ENCODE measurements at places on chromosomes 5 and 9.
A peak's percentile ranks its signal among the peaks of the same experiment; 100 is the strongest.

DNA sequence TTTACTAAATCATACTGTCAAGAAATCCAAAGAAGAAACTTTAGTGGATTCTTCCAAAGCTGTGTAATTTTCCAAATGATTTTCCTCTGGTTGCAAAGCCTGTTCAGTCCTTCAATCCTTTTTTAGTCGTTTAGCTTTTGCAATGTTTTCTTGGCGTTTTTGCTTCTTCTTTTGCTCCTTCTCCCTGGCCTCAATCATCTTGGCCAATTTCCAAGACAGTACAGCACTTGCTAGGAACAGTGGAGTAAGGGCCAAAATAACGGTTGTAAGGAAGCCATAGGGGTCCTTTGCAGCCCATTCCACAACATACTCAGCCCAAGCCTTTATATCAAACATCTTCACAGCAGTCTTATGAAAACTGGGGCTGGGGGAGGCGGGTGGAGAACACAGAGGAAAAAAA, 2.4 kb downstream of the SMIM15 start:
- DNase-seq, result no peak

- no peak for DNase-seq
These were observed 25.5 kb downstream of the AGTPBP1 start for GRCh38 chr9:85716031-85716877.

DNA sequence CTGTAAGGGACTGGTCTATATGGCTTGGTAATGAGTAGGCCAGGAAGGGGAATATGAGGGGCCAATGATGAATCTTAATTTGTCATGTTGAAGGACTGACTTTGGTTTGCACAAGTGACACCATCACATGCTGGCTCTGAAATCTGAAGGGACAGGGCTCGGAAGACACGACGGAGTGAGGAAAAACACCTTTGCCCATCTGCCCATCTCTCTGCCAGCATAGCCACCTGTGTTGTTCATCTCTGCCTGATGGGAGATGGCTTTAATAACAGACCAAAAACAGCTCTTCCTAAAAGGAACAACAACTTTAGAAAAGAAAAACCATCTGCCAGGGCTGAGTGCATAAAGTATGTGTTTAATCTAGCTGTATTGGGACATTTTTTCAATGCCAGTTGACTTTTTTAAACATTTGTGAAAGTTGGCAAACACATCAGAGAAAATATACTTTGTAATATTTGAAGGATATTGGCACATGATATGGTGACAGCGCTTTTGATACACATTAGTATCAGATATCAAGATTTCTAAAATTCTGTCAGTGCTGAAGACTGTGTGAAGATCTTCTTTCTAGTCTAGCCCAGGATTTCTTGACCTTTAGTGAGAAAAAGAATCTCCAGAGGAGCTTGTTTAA, 27.1 kb downstream of the ABLIM3 start:
- no peak for DNase-seq

DNA sequence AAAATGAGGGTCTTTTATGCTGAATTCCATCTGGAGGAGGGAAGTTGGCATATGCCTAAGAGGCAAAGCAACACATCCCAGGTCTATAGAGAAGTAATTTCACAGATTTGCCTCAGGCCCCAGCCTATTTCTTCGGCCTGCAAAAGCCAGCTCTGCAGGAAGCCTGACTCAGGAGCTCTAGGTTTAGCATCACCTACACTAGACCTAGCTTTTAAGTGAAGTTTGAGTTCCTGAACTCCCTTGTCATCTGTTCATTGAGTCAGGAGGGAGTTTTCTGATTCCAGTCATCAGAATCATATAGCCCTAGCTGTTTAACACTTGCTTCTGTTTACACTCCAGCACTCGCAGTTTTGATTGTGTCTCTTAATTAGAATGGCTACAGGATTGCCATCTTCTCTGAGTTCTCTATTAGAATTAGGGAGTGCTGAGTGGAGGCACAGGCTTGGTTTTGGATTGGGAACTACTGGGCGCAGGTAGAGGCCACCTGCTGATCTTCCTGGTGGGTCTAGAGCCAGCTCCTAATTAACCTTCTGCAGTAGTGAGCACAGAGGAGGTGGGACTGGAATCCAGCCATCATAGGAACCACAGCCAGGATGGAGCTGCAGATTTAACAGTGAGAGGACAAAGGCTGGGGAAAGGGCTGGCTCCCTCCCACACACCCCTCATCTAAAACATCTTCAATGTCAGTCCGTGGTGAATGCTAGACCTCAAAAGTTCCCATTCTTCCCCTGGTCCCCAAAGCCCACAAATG, 179.5 kb downstream of the TRIO start:
- no peak for DNase-seq

GRCh38 chr9:98538626-98539031, 170.1 kb downstream of the GABBR2 start:
- no peak for DNase-seq

DNA sequence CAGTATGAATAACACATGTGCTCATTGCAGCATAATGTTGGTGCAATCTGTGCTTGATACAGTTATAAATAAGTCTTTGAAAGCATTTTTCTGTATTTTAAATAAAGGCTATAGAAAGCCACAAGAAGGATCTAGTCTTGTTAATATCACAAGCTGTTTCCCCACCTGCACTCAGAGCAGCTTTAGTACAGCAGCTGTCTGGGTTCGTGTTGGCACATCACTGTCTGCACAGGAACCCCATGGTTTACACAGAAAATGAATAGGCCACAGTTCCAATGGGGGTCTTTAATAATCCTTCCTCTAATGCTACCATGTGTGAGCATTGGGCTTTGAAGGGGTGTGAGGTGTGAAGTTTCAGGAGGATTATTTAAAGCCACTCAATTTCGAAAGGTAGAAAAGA, 2269.7 kb downstream of the MAT2B start:
- DNase-seq, result no peak

DNA sequence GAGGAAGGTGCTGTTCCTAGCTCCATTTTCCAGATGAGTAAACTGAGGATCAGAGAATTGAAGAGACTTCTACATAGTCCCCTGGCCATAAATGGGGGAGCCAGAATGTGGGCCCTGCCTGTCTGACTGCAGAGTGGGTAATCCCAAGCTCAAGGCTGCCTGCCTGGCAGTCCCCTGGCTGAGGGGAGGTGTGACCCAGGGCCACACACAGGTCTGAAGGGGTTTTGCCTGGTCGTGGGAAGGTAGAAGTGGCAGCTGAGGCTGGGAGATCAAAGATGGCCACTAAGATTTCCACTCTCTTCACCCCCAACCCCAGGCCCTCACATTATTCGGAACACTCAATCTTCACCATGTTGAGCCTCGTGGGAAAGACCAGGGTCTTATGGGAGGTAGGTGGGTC, 176.3 kb downstream of the MACROH2A1 start:
- no peak for DNase-seq

DNA sequence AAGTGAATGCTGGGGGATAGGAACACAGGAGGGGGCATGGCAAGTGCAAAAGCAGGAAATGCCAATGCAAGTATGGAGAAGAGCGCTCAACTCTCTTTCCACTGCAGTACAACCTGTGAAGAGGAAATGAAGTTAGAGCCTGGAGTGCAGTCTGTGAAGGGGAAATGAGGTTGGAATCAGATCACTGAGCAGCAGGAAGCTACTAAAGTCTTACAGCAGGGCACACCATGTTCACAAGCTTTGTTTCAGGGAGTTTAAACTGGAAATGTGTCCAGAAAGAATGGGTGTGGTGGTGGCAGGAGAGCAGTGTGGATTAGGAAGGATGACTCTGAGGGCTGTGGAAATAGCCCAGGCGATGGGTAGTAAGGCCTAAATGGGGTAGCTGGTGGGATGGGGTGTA, 15.4 kb downstream of the ARHGEF37 start:
- no peak for DNase-seq

DNA sequence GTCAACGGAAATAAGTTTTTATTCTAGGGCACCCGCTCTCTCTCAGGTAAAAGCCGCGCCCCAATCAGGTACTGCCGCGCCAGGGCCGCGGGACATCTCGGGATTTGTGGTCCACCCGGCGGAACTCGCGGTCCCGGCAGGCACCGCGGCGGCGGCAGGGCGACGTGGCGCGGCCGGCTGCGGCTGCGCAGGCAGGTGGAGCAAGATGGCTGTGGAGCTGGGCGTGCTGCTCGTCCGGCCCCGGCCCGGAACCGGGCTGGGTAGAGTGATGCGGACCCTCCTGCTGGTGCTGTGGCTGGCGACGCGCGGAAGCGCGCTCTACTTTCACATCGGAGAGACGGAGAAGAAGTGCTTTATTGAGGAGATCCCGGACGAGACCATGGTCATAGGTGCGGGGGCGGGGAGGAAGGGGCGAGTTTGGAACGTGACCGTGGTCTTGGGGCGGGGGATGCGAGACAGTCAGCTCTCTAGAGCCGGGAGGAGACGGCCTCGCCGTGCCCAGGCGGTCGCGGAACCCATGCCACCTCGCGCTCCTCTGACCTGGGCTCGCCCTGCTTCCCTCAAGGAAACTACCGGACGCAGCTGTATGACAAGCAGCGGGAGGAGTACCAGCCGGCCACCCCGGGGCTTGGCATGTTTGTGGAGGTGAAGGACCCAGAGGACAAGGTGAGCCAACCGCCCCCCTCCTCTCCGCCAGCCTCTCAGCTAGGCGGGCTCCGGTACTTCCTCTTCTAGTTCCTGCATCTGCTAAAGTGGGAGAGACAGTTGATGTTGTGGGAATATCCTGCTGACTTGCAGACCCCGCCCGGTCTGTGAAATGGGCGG, at the start of gene TMED9:
TSS of gene TMED9 (plus strand) at position 194 of the 825 bp plus-strand sequence. CDS start at position 206, 12 bp downstream.
- peak; percentile 54 for DNase-seq

DNA sequence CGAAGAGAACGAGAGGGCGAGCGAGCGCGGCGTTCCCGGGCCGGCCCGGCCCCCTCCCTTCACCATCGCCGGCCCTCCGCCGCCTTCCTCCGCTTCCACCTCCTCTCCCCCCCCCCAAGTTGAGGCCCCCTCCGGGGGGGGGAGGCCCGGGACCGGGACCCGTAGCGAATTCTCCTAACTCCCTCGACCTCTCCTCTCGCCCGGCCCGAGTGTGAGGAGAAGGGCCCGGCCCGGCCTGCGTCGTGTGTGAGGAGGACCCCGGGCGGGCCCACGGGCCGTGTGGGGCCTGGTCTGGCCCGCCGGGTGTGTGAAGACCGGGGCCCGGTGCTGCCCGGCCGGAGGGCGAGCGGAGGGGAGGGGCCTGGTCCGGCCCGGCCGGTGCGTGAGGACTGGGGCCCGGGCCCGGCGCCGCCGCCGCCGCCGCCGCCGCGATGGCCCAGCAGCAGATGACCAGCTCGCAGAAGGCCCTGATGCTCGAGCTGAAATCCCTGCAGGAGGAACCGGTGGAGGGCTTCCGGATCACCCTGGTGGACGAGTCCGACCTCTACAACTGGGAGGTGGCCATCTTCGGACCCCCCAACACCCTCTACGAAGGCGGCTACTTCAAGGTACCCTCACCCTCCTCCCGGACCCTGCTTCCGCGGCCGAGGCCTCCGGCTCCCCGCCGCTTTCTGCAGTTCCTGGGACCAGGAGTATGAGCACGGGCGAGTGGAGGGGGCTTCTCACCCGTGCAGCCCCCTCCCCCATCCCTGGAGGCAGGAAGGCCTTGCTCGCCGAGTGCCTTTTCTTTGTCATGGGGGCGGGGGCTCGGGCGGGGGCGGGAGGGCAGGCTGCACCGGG, 587 bp downstream of the UBE2R2 start:
- DNase-seq, result peak; percentile 26

DNA sequence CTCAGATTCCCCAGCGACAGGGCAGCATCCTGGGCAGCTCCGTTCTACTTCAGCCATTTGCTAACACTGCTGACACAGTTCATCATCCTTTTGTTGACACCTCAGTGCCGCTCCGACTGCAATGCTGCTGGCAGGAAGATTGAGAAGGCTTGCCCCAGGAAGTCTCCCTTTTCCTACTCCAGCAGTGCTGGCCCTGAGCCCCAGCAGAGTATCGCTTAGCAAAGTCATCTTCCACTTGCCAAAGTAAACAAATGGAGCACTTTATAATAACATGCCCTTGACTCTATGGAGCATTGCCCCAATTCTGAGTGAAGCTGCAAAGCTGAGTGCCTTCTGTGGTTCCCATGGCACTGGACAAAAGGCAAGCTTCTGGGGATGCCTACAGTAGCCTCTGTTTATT, 32.2 kb downstream of the PRLR start:
- DNase-seq, result no peak

DNA sequence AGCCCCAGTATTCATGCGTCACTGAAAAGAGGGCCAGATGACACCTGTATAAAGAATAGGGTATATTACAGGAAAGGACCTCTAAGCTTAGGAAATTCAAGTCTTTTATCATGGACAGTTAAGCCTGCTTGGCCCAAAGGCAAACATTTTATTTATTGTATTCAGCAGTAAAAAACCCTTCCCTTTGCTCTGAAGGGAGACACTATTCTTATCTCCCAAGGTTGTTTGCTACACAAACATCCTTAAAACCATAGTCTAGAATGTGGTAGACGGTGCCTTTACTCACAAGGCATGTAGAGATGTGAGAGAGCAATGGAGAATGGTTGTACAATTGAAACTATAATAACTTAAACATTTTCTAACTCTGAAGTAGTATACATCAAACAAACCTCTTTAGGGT, 33.9 kb downstream of the FTMT start:
- no peak for DNase-seq

DNA sequence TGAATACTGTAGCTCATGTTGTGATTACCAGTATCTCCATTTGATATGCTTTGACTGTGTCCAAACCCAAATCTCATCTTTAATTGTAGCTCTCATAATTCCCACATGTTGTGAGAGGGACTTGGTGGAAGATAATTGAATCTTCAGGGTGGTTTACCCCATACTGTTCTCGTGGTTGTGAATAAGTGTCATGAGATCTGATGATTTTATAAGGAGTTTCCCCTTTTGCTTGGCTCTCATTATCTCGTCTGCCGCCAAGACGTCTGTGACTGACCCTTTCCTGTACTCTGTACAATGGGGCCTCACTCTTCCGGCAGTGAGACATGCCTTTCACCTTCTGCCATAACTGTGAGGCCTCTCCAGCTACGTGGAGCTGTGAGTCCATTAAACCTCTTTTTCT, 59.3 kb downstream of the TRIO start:
- no peak for DNase-seq

- no peak for DNase-seq
These were observed 246.0 kb upstream of the ANKRD55 start for GRCh38 chr5:56479126-56479525.

DNA sequence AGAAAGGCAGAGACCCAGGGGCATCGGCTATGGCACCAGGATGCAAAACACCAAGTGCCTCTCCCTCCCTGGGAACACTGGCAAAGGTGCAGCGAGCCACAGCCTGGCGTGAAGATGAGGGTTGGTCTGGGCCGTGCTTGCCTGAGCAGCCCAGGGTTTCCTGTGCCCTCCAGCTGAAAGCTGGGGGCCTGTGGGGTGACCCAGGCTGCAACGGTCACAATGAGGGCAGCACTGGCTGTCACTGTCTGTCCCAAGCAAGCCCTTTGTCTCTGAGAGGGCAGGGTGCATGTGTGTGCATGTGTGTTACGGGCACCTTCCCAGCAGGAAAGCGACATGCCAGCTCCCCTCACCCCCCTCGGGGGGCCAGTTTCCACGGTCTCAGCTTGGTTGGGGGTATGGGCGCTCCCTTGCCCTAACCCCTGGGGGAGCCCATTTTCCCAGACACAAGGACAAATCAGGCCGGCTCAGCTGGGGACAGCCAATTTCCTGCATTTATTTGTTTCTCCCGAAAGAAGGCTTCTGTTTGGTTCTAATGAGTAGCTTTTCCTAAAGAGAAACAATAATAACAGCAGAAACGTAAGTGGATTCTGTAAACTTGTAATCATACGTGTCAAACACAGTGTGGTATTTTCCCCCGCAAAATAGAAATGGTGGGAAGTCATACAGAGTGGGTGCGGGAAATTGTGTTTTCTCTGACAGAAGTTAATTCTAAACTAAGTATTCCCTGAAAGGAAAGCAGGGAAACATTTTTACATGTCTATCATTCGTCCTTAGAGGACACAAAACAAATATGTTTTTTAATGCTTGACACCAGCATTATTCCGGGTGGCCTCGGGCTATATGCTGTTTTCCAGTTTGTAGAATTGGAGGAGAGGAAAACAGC, 21.3 kb downstream of the MRPL36 start:
- DNase-seq, result no peak

Data from tibial nerve (tissue), 4 donors.